Stimulated activated CD4-positive, alpha-beta T cell treated with anti-CD3 and anti-CD28 coated beads, Interleukin-4, amount 100 ng/mL, for 4 hours (primary cell): ENCODE measurements at places on chromosomes 13 and 19.

- DNase-seq, result no peak
These were observed 466.7 kb downstream of the TSHZ3 start for GRCh38 chr19:30882411-30883005.

- no peak for DNase-seq
These were observed 337.7 kb downstream of the DNAJC15 start for GRCh38 chr13:43360892-43361610.

- DNase-seq, result no peak
These were observed 14.9 kb upstream of the ZBTB7A start for GRCh38 chr19:4081441-4082129.

DNA sequence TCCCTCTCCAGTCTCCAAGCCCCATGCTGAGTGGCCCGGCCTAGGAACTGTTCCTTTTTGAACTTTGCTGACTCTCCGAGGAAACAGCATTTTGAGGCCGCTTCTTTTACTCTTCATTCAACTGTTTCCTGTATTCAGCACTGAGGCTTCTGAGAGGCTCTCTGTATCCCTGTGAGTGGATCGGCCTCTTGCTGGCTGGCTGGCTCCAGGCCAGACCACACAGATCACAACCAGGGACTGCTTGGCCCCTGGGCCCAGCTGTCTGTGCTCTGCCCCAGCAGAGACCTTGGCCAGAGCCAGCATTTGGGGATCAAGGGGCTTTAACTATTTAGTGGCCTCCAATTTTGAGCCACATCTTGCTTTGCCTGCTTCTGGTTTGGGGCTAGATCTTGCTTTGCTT lies 75.6 kb upstream of the KL start:
- DNase-seq, result no peak

DNA sequence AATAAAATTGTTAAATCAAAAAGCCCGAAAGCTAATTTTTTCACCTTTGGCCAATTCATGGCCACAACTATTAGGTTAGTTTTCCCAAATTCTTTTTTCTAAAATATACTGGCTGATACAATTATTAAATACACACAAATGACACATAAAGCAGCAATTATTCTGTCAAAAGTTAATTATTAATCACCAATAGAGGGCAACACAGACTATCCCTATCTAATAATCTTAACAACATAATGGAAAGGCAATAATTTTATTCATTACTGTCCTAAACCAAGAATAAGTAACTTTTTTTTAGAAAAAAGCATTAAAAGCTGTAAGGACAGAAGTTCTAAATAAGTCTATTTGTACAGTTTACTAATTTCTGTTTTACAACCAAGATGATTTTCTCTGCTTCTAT lies 51.7 kb downstream of the KATNAL1 start:
- no peak for DNase-seq

DNA sequence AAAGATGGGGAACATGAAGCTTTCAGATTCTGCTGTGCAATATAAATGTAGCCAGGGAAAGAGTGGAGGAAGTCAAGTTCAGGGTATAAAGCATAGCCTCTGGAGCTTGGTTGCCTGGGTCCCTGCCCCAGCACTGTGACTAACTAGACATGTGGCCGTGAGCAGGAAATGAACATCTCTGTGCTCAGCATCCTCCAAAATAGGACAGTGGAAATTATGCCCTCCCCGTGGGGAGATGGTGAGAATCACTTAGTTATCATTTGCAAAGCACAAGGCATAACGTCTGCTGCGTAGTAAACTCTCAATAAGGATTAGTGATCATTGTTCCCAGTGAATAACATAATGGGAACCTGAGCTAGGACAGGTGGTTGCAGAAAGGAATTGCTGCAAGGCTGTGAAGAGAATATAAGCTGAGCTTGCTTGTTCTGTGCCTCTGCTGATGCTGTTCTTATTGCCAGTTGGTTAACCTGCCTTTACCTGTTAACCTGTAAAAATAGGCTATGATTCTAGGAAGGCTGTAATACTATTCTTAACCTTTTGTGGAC lies 441.0 kb downstream of the COG6 start:
- peak; percentile 63 for DNase-seq

DNA sequence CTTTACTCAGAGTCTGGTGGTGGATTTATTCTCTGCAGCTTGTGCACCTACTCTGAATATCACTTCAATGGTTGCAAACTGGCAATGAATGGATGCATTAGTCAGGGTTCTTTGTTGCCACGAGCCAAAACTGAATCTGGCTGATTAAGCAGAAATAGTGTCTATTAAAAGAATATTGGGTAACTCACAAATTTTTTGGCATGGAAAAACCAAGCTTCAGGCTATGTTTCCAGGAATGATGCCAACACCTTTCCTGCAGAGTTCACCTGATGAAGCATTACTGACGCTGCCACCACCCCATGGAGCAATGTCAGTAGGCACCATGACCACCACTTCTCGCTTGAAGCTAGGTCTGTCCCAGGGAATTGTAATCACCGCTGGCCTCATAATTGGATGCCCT lies 597.8 kb upstream of the SLC10A2 start:
- no peak for DNase-seq

GRCh38 chr13:25678398-25678797 lies 306.6 kb downstream of the ATP8A2 start:
- no peak for DNase-seq

- DNase-seq, result no peak
These were observed 3.9 kb upstream of the S1PR2 start for GRCh38 chr19:10235003-10235402.

DNA sequence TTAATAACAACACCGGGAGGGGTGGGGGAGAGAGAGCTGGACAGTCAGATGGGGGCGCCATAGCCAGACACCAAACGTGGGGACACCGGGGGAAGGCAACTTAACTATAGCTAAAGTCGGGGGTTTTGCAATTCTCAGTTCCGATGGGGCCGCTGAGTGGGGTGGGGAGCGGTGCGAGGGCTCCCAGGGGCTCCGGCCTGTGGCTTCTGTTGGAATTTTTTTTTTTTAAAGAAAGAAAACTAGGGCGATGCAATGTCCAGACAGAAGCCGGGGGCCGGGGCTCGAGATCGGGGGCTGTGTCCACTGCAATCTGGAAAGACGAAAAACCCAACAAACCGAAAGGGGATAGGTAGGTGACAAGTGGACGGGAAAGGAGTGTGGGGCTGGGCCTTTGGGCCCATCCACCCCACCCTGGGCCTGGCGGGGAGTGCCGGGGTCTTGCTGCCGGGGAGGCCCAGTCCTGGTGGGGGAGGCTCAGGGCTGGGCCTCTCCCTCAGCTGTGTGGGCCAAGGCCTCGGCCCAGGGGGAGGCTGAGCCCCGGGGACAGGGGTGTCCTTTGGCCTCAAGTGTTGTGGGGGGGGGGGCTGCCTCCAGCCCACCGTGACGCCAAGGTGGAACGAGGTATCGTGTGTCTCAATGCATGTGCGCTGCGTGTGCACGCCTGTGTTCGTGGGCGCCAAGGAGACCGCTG lies 17.3 kb downstream of the PRKCSH start:
- no peak for DNase-seq

- no peak for DNase-seq
These were observed 91.1 kb upstream of the ANKRD10 start for GRCh38 chr13:111005808-111006505.

GRCh38 chr19:376111-376470 lies 31.5 kb upstream of the MIER2 start:
- DNase-seq, result no peak

- DNase-seq, result no peak
These were observed 196.9 kb downstream of the KATNAL1 start for GRCh38 chr13:30110301-30111070.

GRCh38 chr13:73254827-73255226 lies 196.0 kb downstream of the KLF5 start:
- DNase-seq, result no peak

DNA sequence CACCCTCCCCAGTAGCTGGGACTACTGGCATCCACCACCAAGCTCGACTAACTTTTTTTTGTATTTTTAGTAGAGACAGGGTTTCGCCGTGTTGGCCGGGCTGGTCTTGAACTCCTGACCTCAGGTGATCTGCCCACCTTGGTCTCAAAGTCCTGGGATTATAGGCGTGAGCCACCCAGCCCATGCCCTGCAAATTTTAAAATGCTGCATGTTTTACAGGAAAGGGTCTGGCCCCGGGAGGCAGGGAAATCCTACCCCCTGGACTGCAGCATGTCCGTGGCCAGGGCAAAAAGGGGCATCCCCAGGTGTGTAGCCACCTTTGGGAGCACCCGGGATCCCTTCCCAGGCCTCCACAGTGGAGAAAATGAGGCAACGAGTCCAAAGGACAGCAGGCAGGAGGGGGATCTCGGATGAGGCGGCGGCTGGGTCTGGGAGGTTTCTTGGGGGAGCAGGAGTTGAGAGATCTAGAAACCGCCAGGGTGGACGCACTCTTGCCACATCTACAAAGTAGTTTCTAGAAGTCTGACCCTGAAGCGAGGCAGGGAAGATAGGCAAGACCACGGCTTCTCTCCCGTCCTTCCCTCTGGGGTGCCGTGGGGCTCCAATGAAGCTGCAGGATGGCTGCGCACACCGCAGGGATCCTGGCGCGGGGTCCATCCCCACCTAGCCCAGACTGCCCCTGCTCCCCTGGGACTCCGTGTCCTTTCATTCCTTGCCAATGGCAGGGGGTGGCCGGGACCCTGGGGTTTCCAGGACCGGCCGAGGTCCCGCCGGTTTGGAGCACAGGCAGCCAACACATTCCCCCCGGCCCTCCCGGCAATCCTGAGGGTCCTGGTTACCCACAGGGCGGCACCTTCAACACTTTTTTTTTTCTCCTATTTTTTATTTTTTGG lies 21.3 kb upstream of the ZBTB7A start:
- no peak for DNase-seq

GRCh38 chr19:54473071-54473891 lies at the start of gene CDC42EP5:
TSS of gene CDC42EP5 (minus strand) at chr19:54473296. CDS start at chr19:54465547, 7,749 bp downstream.
- no peak for DNase-seq

GRCh38 chr19:3194106-3195087 lies 8.7 kb downstream of the NCLN start:
- DNase-seq, result no peak

DNA sequence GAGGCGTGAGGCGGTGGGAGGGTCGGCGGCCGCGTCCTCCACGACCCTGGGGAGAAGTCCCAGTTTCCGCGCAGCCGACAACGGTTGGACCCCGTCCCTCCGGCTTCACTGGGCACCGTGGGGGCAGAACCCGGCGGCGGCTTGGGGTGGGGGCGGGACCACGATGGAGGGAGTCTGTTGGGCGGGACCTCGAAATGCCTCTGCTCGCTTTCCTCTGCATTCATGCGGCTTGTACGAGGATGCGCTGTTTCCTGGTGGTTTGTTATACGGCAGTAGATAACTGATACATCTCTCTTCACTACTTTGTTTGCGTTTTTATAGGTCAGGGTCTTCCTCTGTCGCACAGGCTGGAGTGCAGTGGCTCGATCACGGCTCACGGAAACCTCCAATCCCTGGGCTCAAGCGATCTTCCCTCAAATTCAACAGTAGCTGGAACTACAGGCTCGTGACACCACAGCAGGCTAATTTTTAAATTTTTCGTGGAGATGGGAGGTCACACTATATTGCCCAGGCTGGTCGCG lies 24.6 kb upstream of the ZNF846 start:
- peak; percentile 50 for DNase-seq
